CD4-positive, CD25-positive, alpha-beta regulatory T cell (primary cell): ENCODE measurements at places on chromosomes 7 and 10. TPM values are rescaled to one million over a fixed set of nuclear protein-coding genes. Genes with fewer than 3 reads are reported as not detected.

The BTBD16 gene
- 0.12 TPM for polyA plus RNA-seq

The PILRB gene
- 3.6 TPM for polyA plus RNA-seq

The ANKRD61 gene
- 0.32 TPM for polyA plus RNA-seq

The ADAM22 gene
- polyA plus RNA-seq = 0.30 TPM

The HK1 gene
- 102 TPM for polyA plus RNA-seq

The VIPR2 gene
- not detected for polyA plus RNA-seq

The HTR5A gene
- not detected for polyA plus RNA-seq

The NACAD gene
- not detected for polyA plus RNA-seq

The SEMA3D gene
- not detected for polyA plus RNA-seq

The UNCX gene
- polyA plus RNA-seq = not detected
